ENCODE measurements at places on chromosomes 11 and 22.

- peak; percentile 41 for DNase-seq
These were observed 145.5 kb downstream of the RBFOX2 start for GRCh38 chr22:35883031-35883620.

GRCh38 chr11:70575396-70576060, 177.2 kb downstream of the CTTN start:
- DNase-seq = no peak

DNA sequence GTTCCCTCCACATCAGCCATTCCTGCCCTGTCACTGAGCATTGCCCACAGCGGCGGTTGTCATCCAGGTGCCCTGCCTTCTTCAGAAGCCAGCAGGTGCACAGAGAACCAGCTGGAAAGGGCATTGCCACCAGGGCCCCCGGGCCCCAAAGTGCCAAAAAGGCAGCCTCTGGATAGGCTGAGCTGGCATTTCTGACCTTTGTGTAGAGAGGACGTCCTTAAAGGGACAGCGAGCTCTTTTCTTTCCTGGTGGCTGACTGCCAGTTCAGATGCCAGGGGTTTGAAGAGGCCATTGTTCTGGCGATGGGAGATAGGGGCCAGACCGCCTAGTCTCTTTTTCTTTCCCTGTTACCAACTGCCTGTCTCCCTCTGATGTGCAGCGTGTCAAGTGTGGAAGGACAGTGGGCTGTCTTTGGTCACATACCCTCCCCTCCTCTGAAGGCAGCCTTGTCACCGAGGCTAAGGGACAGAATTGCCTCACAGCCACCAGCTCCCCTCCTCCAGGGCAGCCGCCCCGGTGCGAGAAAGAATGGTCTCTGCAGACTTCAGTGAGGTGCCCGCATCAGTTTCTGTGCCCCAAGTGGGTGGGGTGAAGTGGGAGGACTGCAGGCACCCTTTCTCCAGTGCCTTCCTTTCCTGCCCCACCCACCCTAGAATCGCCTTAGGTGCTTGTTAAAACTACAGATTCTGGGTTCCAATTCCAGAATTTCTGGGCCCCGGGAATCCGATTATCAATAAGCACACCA, 109.6 kb downstream of the SCN3B start:
- no peak for DNase-seq

- DNase-seq = peak; percentile 47
These were observed 28.4 kb downstream of the RASD2 start for GRCh38 chr22:35568751-35569739.

- no peak for DNase-seq
These were observed 96.9 kb downstream of the FEZ1 start for GRCh38 chr11:125398994-125399640.

- DNase-seq = no peak
These were observed 781 bp downstream of the NECTIN1 start for GRCh38 chr11:119728211-119728626.

DNA sequence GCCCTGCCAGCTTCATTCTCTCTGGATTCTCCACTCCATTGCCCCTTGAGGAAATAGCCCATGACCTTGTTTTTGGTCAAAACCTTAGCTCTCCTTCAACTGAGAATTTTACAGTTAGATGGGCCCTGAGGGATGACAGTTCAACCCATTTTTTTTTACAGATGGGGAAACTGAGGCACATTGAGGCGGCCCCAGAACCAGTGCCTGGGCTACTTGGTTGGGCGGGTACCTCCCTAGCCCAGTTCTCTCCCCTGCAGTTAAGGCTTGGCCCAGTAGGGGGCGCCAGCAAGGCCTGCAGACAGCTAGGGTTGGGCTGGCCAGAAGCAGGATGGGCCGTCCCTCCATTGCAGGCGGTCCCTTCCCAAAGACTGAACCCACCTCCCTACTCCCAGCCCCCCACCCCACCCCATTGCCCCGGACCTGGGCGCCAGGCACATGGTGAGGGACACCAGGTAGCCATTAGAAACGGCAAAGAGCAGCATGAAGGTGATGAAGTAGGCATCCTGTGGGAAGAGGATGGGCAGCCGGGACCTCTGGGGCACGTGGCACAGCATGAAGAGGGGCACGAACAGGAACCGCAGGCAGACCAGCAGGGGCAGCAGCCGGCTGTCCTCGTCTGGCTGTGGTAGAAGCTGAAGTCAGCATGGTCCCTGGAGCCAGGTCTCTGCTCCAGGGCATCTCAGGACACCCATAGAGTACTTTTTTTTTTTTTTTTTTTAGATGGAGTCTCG, 7.6 kb downstream of the SLC29A2 start:
- no peak for DNase-seq

DNA sequence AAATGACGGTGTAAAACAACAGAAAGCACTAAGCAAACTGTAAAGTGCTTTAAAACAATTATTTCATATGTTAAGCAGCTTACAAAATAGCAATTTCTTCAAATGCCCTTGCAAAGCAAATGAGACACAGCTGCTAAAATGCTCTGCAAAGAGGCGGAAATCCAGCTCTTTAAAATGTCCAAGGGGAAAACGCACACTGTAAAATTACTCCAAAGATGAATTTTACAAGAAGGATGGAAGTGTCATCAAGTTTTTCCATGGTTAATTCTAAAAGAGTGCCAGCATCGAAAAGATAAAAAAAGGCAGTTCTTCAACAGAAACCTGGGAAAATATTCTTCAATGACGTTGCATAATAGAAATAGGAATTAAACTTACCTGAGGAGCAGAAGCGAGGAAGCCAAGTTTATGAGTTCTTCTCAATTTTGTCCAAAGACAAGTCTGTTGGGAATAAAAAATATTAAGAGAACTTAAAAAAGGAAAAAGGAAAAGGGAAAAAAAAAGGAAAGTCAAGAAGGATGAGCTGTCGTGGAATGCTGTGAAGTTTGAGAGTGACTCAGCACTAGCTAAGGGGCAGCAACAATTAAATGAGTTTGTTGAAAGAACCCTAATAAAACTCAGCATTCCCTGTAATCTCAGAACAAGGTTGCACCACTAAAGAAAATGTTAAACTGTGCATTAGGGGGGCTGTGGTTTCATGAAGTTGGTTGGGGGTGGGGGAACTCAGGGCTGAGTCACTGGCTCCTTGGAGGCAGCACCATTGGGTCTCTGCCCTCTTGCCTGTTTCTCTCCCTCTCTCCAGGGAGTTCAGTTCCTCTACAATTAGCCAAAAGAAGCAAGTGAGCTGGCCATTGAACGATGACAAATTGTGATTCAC, 64.2 kb upstream of the BLID start:
- DNase-seq = peak; percentile 98

GRCh38 chr11:2681408-2682145, 18.2 kb downstream of the KCNQ1OT1 start:
- no peak for DNase-seq

DNA sequence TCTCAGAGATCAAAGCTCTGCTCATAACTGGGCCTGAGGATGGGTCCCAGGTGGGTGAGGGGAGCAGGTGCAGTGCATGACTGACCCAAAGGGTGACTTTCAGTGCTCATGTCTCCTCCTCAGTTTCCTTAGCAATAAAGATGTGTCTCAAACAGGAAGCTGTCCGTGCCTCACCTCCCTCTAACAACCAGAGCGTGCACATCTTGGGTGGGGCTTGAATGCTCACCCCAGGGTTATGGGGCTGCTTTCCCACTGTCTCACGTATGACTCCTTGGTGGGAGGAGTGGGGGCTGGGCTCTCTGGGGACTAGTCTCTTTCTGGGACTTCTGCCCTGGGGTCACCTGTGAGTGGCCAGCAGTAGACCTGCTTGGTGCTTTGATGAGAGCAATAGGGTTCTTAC, 53.9 kb upstream of the PHOX2A start:
- no peak for DNase-seq

DNA sequence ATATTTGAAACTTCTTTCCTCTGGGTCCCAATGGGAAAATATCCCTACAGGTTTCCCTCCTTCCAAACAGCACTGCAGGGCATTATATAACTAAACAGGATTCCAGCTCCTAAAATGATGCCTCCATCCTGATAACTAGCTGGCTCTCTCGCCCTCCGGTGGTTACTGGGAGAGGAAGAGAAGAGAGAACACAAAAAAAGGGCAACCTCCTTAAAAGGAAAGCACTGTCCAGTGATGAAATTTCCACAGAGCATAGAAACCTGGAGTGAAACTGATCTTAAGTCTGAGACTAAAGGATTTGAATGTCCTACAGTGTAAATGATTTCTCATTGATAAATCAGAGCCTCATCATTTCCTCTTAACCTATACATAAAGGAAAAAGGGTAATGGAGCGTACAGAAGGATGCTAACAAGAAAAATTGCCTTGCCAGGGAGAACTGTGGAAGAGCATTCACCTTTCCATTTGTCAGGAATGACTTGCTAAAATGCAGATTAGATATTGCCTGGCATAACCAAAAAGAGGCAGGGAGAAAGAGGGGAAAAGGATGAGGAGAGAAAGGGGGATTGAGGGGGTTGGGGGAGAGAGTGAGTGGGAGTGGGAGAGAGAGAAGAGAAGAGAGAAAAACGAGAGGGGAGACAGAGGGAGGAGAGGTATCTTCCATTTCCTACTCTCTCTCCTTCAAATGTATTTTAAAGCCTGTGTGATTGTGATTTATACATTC, 121.3 kb downstream of the APOL5 start:
- peak; percentile 80 for DNase-seq

GRCh38 chr11:117950993-117951961, 22.1 kb upstream of the TMPRSS13 start:
- no peak for DNase-seq

DNA sequence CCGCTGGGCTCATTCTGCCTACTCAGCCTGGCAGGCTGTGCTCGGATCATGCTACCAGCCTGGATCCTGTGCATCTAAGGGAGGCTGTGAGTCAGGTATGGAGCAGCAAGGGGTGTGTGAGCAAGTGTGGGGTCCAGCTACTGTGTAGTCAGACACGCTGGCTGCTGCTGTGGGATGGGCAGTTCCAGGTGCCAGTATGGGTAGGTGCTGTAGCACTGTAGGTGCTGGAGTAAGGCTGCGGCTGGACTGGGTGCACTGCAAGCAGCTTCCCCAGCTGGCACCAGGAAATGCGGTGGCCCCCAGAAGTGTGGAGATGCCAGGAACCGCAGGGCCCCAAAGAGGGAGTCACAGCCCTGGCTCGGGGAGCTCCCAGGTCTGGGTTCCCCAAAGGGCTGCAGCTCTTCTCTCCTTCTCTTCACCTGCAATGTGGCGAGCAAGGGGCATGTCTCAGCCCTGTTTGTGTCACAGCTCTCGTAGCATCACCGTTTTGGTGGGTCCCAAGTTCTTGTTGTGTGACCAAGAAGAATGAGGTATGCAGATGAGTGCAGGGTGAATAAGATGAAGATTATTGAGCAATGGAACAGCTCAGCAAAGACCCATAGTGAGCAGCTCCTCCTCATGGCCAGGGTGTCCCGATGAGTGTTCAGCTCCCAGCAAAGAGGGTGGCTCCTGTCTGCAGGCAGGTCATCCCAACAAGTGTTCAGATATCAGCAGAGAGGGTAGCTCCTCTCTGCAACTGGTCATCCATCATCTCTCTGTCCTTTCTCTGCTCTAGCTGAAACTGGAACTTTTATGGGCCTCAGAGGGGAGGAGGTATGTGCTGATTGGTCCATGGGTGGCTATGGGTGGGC, 462.9 kb downstream of the TBC1D22A start:
- DNase-seq = no peak

DNA sequence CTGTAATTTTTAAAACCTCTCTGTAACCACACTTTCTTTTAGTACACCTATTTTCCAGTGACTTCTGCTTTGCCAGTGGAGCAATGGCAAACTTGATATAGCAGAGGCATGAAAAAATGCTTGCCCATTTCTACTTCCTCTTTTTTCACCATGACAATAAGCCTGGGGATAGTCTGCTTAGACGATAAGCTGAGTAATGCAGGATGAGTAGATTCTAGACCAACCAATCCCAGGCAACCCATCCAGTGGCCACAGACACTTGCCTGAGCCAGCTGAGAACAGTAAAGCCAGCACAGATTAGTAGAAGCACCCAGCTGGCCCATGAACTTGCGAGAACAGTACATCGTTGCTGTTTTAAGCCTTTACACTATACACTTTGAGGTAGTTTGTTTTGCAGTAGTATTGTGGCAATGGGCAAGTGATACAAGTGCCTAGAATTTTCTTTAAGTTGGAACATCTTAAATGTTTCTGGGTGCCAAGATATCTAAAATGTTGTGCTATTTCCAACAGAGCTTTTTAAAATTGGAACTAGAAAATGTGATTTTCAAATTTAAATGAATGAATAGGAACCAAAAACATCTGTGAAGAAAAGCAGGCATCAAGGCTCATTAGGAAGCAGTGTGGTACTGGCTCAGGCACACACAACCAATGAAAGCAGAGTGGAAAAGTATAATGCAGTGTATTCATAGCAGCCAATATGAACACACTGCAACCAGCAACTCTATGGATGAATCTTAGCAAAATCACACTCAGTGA, 37.7 kb downstream of the DDI1 start:
- peak; percentile 54 for DNase-seq

DNA sequence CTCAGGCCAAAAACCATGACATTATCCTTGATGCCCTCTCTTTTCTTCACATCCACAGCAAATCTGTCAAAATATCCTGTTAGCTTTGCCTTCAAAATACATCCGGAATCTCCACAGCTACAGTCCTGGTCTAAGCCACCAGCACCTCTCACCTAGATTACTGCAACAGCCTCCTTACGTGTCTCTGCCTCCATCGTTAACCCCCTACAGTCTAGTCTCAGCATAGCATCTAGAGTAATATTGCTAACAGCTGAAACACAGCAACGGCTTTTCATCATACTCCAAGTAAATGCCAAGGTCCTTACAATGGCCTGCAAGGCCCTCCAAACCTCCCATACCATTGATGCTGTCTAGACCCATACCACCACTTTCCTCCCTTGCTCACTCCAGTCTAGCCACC, 4.4 kb downstream of the TSG101 start:
- DNase-seq = no peak

- no peak for DNase-seq
These were observed 23.3 kb downstream of the ETS1 start for GRCh38 chr11:128563942-128564641.

DNA sequence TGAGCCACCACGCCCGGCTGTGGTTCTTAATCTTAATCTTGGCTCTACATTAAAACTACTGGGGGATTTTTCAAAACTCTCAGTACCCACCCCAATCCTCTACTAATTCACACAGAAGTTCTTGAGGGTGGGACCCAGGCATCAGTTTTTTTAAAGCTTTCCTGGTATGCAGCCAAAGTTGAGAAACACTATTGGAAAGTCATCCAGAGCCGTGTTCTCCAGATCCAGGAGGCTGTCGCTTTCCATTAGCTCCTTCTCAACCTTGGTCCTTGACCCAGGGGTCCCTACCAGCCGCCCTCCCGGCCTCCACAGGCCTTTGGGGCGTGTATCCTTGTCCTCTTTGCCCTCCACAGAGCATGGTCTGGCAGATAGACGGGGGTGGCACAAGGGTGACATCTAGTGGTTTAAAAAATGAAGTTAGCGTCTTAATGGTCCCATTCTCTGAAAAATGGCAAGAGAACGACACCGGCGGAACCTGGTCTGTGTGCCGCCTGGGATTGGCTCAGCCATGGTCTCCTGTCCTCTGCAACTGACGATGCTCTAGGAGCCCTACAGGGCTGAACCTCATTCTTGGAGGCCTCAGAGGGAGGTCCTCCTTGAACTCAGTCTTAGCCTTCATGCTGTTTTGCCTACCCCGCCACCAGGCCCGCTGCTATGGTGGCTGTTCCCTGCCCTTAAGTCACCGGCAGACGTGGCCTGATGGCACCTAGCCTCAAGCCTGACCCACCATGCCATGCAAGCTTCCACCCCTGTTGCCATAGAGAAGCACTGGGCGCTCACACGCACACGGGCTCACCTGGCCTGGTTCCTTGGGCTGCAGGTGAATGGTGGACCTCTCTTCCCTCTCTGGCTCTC, 152.0 kb upstream of the SYN3 start:
- peak; percentile 1 for DNase-seq
